Stimulated activated naive CD4-positive, alpha-beta T cell (primary cell): ENCODE measurements at places on chromosomes 6 and 20.

DNA sequence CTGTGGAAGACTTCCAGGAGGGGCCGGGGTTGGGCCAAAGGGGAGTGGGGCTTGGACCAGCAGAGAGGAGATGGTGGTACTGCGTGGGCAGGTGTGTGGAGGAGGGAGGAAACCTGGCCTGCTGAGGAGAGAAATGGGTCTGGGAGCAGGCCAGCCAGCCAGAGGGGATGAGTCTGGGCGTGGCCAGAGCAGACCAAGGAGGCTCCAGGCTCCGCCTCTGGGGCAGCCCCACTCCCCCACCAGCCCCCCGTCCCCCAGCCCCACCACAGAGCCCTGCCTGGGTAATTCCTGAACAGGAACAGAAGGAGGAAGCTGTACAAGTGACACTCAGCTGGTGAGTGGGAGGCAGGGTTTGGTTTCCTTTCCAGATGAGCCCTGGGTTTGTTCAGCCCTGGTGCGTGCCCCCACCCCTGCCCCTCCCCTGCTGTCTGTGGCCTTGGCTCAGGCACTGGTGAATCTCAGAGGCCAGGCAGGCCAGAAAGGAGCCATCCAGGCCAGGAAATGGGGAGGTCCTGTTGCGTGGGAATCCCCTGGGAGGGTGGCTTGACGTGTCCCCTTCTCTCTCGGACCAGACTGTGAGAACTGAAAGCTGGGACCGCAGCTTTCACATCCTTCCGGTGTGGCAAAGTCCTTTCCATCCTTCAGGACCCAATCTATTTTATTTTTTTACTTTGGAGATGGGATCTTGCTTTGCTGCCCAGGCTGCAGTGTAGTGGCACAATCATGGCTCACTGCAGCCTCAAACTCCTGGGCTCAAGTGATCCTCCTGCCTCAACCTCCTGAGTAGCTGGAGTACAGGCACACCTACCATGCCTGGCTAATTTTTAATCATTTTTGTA lies 9.4 kb upstream of the SRC start:
- no peak for DNase-seq

- DNase-seq = no peak
Observed at GRCh38 chr20:51361258-51361657, 181.3 kb downstream of the NFATC2 start.

DNA sequence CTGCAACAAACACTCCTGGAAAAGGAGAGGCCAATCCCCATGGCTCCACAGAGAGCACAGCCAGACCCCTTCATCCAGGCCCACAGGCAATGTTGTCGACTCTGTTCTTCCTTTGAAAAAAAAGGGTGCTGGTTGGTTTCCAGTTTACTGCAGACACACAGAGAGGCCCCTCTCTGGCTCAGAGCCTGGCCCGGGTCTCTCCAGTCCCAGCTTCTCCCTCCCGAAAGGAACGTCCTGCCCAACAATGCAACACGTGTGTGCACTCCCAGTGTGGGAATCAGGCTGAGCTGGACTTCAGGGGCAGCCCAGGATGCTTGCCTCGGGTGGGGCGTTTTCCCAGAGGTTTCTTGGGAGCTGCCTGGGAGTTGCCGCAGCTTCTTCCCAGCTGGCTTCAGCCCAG lies 4.5 kb upstream of the NKAIN4 start:
- no peak for DNase-seq

DNA sequence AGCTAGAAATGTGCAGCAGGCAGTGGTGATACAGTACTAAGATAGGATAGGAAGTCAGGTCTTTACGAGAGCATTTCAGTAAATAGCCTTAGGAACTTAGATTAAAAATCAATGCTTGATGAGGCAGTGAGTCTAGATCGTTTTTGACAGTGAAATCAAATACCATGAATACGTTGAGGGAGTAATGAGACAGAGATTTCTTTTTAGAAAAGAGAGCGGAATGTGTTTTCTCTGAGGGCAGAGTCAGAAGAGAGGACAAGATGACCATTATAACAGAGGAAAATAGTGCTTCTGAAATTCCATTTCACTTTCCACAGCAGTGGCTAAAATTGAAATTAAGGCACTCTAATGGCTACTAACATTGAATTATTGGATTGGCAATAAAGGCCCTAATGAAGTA lies 339.6 kb downstream of the UTRN start:
- DNase-seq = no peak

DNA sequence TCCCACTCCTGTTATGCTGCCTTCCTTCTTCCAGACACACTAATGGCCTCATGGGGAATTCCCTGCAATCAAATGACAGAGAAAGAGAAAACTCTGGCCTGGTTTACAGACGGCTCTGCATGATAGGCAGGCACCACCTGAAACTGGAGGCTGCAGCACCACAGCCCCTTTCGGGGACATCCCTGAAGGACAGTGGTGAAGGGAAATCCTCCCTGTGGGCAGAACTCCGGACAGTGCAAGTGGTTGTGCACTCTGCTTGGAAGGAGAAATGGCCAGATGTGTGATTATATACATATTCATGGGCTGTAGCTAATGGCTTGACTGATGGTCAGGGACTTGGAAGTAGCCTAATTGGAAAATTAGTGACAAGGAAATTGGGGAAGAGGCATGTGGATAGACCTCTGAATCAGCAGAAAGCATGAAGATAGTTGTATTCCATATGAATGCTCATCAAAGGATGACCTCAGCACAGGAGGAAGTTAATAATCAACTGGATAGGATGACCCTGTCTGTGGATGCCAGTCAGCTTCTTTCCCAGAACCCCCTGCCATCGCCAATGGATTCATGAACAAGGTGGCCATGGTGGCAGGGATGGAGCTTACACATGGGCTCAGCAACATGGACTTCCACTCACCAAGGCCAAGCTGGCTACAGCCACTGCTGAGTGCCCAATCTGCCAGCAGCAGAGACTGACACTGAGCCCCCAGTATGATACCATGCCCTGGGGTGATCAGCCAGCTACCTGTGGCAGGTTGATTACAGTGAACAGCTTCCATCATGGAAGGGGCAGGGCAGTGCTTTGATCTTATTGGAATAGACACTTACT lies 44.5 kb upstream of the VSX1 start:
- no peak for DNase-seq

DNA sequence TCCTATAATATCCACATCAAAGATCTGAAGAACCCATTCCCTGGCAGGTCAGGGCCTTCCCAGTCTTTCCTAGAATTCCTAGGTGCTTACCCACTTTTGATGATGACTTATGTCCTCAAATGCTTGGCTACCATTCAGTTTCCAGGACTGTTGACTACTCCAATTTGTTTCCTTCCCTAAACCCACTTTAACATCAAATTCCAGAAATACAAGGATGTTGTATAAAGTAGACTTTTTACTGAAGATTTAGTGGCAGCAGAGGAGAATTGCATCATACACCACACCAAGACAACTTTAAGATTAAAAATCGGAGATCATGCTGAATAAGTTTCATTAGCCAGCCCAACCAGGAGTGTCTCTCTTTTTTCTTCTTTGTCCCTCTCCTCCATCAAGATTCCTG lies 203.3 kb upstream of the LAMP5 start:
- no peak for DNase-seq
